Lower lobe of right lung (tissue), 2 donors: ENCODE measurements at places on chromosomes 3 and 15. TPM values are rescaled to one million over a fixed set of nuclear protein-coding genes. Genes with fewer than 3 reads are reported as not detected.
A peak's percentile ranks its signal among the peaks of the same experiment; 100 is the strongest.

The TNNC1 gene
- total RNA-seq: 44.0 TPM

- H3K4me3 ChIP-seq: no peak overlapping the region
- H3K4me1 ChIP-seq: peaks cover 66% of the 10 kb centered on the region
- H3K27me3 ChIP-seq: no peaks in the 10 kb centered on the region
- DNase-seq: no peak
- no peaks in the 10 kb centered on the region for H3K36me3 ChIP-seq
Measured at GRCh38 chr3:32419742-32420125, 28.1 kb downstream of the CMTM7 start.

GRCh38 chr15:100968050-100968966 is 49.2 kb downstream of the LRRK1 start:
- no peak for DNase-seq
- H3K27ac ChIP-seq: no peak overlapping the region
- no peak overlapping the region for H3K4me3 ChIP-seq
- H3K27me3 ChIP-seq: peaks cover 6% of the 10 kb centered on the region
- H3K4me1 ChIP-seq: peaks cover 5% of the 10 kb centered on the region
- no peaks in the 10 kb centered on the region for H3K36me3 ChIP-seq

GRCh38 chr3:79661896-79662295 is 105.9 kb downstream of the ROBO1 start:
- no peak overlapping the region for H3K27ac ChIP-seq
- no peaks in the 10 kb centered on the region for H3K4me1 ChIP-seq
- no peaks in the 10 kb centered on the region for H3K36me3 ChIP-seq
- DNase-seq: no peak

DNA sequence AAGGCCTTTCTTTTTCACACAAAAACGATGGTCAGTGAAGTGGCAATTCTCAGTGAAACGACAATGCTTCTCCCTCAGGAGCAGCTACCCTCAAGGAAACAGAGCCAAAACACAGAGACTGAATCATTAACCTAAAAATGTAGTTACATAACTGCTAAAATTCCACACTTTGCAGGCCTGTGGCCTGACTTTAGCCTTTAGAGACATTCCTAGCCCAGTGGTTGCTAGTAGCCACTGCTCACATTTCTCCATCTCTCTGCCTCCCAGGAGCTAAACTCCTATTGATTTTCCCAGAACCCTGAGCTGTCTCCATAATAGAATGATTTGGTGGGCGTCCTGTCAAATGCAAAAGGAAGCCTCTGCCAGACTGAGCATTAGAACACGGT is 630.1 kb upstream of the KCNMB2 start:
- H3K27me3 ChIP-seq: no peaks in the 10 kb centered on the region
- H3K4me1 ChIP-seq: peaks cover 22% of the 10 kb centered on the region
- H3K27ac ChIP-seq: peak overlapping the region; percentile 71
- H3K4me3 ChIP-seq: no peak overlapping the region
- DNase-seq: no peak
